Motor neuron (in vitro differentiated cells): ENCODE measurements at places on chromosomes 16 and 17. TPM values are rescaled to one million over a fixed set of nuclear protein-coding genes. Genes with fewer than 3 reads are reported as not detected.

KCNAB3 gene
- 5.4 and 6.0 TPM in 2 replicates for total RNA-seq

MARCHF10 gene
- 0.93 TPM in 1 of 2 replicates, not detected in the other for total RNA-seq

GRCh38 chr17:8839410-8839935 lies 28.0 kb downstream of the PIK3R6 start:
- ATAC-seq = no peak

DNA sequence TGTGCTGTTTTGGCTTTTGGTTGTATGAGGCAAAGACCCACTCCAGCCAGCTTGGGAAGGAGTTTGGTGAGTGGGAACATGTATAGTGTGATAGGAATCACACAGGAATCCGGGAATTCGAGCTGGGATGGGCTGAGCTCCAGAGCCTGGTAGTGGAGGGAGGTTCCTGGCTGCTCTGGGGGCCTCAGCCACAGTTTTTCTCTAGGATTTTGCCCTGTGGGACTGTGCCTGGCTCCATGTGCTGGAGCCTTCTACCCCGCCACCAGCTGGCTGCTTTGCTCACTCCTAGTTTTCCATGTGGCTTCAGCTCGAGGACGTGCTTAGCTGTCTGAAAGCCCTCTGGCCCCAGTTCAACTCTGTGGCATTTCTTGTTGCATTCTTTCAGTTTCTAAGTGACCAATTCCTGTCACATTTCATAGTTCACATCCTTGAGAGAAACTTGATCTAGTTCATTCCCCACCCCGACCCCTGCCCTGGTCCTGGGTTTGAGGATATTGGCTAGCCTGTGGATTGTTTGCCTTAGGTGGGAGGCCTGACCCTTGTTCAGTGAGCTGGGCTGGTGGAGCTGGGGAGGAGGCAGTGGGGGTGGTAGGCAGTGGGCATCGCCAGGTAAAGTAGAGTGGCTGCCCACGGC lies 5.0 kb downstream of the SEC14L1 start:
- ATAC-seq = no peak

- no peak for ATAC-seq
Measured at GRCh38 chr17:19418251-19418992, 7.4 kb downstream of the RNF112 start.

DNA sequence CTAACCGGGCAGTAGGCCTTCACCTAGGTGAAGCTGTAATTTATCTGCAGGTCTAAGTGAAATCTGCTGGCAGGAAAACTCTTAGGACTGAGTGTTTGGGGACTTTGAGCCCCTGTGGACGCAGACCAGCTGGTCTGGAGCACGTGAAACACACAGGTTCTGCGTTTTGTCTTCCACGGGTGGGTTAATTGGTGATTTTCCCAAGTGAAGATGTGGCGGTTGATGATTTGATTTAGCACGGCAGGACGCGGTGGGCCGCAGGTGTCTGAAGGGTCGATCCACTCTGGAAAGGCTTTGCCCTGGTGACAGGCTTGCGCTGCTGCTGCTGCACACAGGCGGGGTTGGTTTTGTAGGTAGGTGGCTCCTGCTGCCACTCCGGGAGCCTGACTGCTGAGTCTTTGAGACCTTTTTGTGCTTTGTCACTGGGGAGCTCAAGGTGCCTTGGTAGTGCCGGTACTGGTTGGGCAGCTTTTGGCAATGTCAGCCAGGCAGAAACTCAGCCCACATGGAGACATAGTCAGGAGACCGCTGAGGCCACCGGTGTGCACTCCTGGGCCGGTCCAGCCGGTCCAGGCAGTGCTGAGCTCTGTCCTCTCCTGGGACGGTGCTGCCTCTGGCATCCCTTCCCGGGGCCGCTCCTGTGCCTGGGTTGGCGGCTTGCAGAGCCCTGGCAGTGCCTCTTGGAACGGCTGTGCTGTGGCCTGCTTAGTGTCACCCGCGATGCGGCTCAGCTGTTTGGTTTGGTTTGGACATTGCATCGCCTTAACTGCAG lies 2.3 kb downstream of the BAIAP2 start:
- ATAC-seq = no peak
